Kidney tubule cell (primary cell): ENCODE measurements at places on chromosomes 3 and 15.

GRCh38 chr15:57223345-57223744, 153.0 kb upstream of the CGNL1 start:
- no peak for DNase-seq

DNA sequence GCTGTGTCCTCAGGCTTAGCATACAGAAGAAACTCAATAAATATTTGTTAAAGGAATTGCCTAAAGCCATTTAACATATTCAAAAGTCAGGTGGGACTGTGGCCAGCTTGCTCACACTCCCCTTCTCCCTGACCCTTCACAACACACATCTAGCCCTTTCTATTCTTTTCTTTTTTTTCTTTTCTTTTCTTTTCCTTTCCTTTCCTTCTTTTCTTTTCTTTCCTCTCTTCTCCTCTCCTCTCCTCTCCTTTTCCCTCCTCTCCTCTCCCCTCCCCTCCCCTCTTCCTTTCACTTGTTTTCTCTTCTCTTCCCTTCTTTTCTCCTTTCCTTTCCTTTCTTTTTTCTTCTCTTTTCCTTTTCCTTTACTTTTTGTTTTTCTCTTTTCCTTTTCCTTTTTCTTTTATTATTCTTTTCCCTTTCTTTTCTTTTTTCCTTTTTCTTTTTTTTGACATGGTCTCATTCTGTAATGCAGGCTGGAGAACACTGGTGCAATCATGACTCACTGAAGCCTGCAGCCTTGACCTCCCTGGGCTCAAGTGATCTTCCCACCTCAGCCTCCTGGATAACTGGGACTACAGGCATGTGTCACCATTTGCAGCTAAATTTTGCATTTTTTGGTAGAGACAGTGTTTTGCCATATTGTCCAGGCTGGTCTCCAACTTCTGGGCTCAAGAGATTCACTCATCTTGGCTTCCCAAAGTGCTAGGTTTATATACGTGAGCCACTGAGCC, 377.8 kb downstream of the GRM7 start:
- DNase-seq, result peak; percentile 19

- no peak for DNase-seq
These were observed 15.8 kb downstream of the SLC4A7 start for GRCh38 chr3:27468283-27468886.

DNA sequence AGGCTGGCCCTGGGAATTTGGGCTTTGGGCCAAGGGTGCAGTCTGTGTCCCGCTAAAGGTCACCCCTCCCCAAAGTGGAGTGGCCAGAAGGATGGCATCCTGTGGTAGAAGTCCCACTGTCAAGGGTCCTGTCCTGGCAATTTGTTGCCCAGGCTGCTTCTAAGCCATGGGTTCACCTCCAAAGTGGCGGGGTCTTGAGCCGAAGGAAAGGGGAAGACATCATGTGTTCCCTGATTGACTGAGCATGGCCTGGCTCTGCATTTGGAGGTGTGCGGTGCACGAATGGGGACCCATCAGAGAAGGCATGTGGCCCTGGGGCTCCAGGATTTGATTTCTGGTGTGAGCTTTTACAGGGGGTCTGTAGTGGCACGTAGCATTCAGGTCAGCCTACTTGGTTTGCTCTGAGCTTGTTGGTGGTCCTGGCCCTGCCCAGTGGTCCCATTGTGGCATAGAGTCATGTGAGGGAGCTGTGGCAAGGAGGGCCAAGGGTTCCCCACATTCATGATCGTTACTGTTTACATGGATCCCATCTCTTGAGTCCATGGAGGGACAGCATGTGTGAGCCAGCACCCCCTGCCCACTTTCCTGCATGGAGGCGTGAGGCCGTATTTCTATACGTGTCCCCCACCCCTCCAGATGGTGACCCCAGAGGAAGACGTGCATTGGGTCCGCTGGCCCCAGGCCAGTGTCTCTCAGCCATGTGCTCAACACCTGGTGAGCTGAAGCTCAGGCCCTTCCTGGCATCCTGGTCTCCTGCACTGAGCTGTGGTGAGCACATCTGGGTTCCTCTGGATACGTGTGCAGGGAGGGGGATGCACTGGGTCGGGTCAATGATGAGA, 225.1 kb downstream of the SNRPN start:
- DNase-seq, result no peak

GRCh38 chr3:26307787-26308186, 314.8 kb upstream of the LRRC3B start:
- no peak for DNase-seq

DNA sequence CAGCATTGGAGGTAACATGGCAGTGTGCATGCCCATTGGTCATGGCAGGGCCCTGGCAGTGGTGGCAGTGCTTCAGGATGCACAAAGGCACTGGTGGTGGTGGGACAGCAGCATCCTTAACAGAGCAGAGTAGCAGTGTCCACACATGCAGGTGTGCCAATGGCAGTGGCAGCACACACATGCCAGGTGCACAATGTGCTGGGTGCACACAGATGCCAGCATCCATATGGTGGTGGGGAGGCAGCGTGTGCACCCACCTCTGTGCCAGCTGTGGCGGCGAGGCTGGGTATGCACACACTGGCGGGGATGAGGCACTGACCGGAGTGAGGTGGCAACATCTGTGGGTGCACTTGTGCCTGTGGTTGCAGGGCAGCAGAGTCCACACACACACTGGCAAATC, 150.6 kb downstream of the SI start:
- no peak for DNase-seq

GRCh38 chr15:52213206-52213605, 22.0 kb upstream of the GNB5 start:
- no peak for DNase-seq

DNA sequence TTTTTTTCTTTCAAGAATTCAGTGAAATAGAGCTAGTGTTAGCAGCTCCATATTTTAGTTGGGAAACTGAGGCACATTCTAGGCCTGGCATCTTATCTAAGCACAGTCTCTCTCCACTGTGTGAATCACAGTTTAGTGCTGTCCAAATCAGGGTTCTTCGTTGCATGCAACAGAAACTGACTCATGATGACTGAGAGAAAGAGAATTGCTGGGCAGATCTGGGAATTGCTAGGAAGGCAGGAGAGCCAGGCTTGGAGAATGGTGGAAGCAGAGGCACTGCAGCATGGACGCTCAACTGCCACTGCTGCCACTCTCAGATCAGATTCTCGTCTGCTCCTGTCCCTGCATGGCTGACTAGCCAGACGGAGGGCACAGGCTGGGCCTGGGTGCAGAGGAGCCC, 40.7 kb upstream of the CHST2 start:
- DNase-seq, result peak; percentile 74

GRCh38 chr3:110178965-110179364, 841.6 kb upstream of the DPPA4 start:
- no peak for DNase-seq

- no peak for DNase-seq
These were observed 132.3 kb downstream of the CHCHD6 start for GRCh38 chr3:126836220-126836860.

DNA sequence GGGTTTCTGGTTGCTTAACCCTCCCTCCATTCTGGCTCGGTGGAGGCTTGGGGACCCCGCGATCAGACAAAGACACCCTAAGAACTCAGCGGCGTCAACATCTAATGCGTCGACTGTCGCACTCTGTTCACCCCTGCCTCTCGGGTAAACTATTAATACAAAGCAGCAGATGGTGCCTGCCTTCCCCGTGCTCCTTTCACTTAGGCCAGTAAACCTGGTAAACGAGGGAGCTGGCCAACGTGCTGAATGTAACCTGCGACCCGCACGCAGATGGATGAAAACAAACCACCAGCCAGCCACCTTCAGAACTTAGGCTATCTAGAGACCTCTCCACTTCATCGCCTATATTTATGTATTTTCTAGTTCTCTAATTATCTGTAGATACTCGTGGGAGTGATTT, 848 bp upstream of the CADPS start:
- peak; percentile 53 for DNase-seq

GRCh38 chr3:31978553-31978952, 2.5 kb downstream of the OSBPL10 start:
- DNase-seq, result no peak

- DNase-seq, result peak; percentile 34
These were observed 100.3 kb upstream of the TPRG1 start for GRCh38 chr3:189071446-189071845.

DNA sequence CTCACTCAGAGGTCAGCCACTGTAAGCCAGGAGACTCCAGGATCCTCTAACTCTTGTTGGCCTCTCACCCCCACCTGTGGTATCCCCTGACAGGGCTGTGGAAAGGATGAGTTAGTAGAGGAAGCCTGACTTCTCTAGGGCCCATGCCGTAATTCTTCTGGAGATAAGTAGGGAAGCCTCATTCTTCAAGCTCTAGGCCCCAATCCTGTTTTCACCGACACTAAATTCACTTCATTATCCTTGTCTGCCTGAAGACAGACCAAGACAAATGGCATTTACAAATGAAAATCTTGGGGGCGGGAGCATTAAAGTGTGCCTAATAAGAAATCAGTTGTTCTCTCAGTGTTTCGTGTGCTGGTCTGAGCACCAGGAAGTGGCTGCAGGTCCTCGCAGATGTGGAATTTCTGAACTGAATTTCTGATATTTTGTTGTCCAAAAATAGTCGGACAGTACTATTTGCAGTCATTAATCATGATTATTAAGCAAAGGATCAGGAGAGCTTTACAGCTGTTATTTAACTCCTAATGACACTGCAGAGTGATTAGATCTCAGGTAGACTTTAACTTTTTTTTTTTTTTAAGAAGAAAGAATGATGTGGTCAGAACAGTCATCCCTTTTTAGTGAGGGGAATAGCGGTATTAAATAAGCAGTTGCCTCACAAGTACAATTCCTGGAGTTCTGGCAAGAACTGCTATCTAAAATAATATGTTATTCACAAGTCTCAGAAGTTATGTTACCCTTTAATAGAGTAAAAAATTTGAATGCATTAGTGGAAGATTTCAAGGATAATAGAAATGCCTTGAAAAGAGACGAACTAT, 58.4 kb downstream of the RBMS3 start:
- DNase-seq, result peak; percentile 18

DNA sequence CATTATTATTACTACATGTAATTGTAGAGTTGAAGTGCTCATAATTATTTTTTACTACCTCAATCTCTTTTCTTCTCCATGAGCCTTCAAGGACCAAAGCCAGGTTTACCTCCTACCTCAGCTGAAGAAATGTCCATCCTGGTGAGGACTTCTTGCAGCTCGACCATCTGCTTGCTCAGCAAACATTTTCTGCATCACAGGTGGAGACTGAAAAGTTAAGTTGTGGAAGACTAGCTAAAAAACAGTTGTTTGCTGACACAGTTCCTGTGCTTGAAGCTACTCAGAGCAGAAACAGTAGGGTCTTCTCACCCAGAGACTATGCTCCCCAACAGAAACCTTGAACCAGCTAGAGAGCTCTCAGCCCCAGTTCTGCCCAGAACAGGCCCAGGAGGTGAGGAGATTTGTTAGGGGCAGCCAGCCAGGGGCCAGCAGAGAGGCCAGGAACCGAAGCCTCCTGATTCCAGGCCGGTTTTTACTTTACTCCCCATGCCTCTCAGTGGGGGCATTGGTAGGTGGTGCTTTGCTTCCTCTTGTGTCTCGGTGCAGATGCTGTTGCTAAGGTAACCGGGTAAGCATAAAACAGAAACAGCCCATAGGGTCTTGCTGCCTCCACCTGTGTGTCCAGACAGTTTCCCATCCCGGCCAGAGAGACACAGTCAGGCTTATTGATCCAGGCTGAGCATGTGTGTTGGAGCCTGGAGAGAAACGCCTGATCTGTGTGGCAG, 54.9 kb downstream of the CCNL1 start:
- DNase-seq, result no peak

DNA sequence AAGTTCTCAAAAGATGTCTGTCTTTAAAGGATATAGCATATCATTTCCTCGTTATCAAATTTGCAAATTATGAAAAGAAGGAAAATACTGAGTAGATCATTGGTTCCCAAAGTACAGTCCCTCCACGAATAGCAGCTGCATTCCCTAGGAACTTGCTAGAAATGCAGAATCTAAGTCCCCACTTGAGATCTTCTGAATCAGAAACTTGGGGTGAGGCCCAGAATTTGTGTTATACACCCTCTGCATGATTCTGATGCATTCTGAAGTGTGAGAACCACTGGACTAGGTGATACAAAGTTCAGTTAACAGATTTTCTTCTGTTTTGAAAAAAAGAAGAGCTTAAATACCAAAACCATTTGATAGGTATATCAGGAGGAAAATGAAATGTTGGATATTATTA, 77.1 kb downstream of the SLC25A26 start:
- no peak for DNase-seq

DNA sequence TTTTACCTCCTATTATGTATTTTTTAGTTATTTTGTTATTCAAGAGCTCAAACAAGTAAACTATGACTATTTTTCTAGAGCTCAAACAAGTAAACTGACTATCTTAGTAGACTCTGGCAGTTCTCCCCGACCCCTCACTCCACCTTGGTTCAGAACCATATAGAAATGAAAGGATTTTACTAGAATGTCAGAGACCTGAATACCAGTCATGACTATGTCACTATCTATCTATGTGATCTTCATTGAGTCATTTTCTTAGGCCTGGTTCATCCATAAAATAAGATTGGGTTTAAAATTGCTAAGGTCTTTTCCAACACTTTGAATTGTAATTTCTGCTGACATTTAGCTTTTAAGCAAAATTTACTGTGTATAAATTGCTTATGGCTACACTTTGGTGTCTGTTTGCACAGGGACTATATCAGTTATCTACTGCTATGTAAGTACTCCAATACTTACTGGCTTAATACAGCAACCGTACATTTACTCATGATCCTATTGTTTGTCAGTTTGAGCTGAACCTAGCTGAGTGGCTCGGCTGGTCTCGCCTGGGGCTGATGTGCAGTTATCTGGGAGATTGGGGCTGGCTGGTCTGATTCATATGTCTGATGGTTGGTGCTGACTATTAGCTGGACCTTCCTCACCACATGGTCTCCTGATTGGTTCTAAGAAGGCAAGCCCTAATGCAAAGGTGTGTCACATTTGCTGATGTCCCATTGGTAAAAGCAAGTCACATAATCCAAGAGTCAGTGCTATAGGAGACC, 37.0 kb downstream of the RASA2 start:
- DNase-seq, result no peak
